Fibroblast of lung (primary cell): ENCODE measurements at places on chromosomes 3 and 15. TPM values are rescaled to one million over a fixed set of nuclear protein-coding genes. Genes with fewer than 3 reads are reported as not detected.

The TPRG1 gene
- 0.99 and 1.8 TPM in 2 replicates for total RNA-seq

GRCh38 chr15:27696530-27696929 lies 402.6 kb downstream of the OCA2 start:
- H3K36me3 ChIP-seq = no peaks in the 10 kb centered on the region
- no peak overlapping the region for H3K4me3 ChIP-seq
- DNase-seq = no peak

The GASK1A gene
- 1.8 and 5.4 TPM in 2 replicates for total RNA-seq

DNA sequence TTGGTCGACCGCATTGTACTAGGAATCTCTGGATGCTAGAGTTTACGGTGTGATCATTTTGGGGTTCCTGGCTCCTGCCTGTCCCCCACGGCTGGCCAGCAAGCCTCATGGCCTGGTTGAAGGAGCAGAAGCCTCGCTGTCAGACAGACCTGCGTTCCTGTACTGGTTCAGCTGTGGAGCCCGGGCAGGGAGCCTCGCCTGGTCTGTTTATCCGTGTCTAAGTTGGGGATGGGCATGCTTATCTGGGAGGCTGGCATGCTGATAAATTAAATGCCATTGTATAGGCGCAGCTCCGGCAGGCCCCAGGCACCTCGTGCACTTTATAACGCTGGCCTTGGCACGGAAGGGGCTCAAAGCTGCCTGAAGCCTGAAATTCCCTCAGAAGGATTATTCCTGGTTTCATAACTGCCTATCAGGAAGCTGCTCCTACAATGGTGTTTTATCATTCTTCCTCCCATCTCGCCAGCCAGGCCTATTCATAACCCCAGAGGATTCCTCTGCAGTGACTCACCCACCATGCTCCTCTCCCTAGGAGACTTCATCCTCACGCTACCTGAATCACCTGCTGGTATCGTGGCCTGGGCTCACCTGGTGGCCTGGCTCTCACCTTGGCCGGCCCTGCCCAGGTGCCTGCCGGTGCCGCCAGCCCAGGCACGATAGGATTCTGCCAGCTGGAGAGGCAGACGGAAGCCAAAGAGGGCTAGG lies 110.9 kb downstream of the ASB7 start:
- peak; percentile 91 for DNase-seq
- no peaks in the 10 kb centered on the region for H3K27me3 ChIP-seq
- no peak overlapping the region for H3K4me3 ChIP-seq
- no peak overlapping the region for H3K27ac ChIP-seq

- H3K4me3 ChIP-seq = no peak overlapping the region
- H3K27me3 ChIP-seq = no peaks in the 10 kb centered on the region
- H3K4me1 ChIP-seq = no peaks in the 10 kb centered on the region
- no peak overlapping the region for H3K27ac ChIP-seq
- H3K36me3 ChIP-seq = no peaks in the 10 kb centered on the region
- peak; percentile 12 for DNase-seq
These were observed 553.1 kb upstream of the CBLB start for GRCh38 chr3:106421909-106422308.

GRCh38 chr3:175041369-175041768 lies 182.2 kb downstream of the NAALADL2 start:
- H3K4me3 ChIP-seq = no peak overlapping the region
- H3K27ac ChIP-seq = no peak overlapping the region
- H3K27me3 ChIP-seq = no peaks in the 10 kb centered on the region
- H3K4me1 ChIP-seq = no peaks in the 10 kb centered on the region
- no peak for DNase-seq

GRCh38 chr3:66456711-66457173 lies 44.1 kb downstream of the LRIG1 start:
- no peak overlapping the region for H3K4me3 ChIP-seq
- H3K27ac ChIP-seq = no peak overlapping the region
- DNase-seq = no peak
- H3K36me3 ChIP-seq = peaks cover 5% of the 10 kb centered on the region
- no peaks in the 10 kb centered on the region for H3K27me3 ChIP-seq
